ENCODE measurements at places on chromosomes 16 and 17.

- DNase-seq: no peak
- H3K4me3 ChIP-seq: no peak overlapping the region
- H3K36me3 ChIP-seq: no peaks in the 10 kb centered on the region
- H3K27ac ChIP-seq: no peak overlapping the region
These were observed 86.7 kb downstream of the MYH11 start for GRCh38 chr16:15770107-15770506.

DNA sequence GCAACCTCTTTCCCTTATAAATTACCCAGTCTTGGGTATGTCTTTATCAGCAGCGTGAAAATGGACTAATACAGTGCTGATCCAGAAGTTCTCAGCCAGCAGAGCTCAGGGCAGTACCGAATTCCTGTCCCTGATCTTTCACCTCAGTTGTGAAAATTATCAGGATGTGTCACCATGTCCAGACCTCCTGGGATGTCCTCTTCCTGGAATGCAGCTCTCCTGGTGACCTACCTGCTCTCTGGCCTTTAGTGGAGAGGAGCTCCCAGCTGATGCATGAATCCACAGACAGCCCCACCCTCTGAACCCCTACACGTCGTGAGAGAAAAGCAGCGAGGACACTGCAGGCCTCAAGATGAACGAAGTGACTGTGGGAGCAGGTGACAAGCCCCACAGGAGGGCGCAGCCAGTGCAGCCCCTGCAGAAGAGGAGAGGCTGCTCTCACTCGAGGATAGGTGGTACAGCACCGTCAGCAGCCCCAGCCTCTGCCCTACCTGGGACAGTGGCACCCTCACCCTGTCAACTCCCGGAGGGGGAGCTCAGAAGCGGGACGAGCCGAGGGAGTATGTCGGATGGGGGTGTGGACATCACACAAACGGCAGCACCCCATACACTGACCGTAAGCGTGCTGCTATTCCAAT is 22.0 kb upstream of the C16orf95 start:
- no peak overlapping the region for H3K27ac ChIP-seq
- DNase-seq: no peak
- H3K4me3 ChIP-seq: no peak overlapping the region
- H3K4me1 ChIP-seq: no peaks in the 10 kb centered on the region
- H3K36me3 ChIP-seq: peaks cover 89% of the 10 kb centered on the region
- no peaks in the 10 kb centered on the region for H3K27me3 ChIP-seq

- H3K36me3 ChIP-seq: peaks cover 35% of the 10 kb centered on the region
- no peak for DNase-seq
- H3K4me3 ChIP-seq: no peak overlapping the region
These were observed 11.9 kb upstream of the DNASE1 start for GRCh38 chr16:3642397-3643094.

DNA sequence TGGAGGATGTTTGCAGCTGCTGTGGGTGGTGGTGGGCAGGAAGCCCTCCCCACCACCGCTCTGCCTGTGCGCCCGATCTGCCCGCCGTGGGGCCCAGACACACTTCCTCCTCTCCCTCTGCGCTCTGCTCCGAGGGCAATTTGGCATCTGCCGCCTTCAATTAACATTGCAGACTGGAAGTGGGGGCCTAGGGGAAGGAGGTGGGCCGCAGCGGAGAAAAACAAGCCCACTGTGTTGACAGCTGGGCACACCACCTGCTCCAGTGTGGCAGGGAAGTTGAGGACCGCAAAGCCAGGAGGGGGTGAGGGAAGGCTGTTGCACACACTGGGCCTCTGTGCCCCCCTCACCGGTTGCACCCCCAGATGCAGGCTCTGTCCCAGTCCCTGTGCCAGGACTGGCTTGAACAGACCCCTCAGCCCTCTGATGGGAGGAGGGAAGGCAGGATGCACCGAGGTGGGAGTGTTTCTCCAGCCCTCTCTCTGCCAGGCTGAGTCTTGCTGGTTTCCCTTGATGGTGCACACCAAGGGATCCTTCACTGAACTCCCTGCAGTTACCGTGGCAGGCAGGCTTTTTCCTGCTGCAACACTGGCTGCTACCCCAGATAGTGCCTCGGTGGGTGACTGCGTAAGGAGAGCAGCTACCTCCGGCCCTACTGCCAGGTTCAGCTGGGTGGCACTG is 72.8 kb upstream of the MED9 start:
- DNase-seq: no peak
- no peaks in the 10 kb centered on the region for H3K36me3 ChIP-seq
- H3K27ac ChIP-seq: no peak overlapping the region
- no peak overlapping the region for H3K4me3 ChIP-seq
- H3K4me1 ChIP-seq: peaks cover 5% of the 10 kb centered on the region
- H3K27me3 ChIP-seq: no peaks in the 10 kb centered on the region

DNA sequence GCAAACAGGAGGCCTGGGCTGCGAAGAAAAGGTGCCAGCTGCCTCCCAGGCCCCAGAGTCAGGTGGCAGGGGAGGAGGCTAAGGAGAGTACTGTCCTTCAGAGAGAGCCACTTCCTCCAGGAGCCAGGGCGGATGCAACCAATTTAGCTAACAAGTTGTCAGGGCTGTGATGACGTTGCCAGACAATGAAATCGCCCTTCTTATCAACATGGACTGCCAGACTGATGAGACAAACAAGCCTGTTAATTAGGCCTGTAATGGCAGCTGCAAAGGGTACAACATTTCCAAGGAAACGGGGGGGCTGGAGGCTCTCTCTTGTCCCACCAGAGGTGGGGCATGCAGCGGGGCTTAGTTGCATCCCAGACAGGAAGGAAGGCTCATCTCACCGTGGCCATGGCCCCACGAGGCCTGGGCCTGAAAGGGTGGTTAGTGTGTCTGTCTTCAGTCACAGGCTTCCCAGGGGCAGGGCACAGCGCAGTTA is 111.8 kb downstream of the SDK2 start:
- no peaks in the 10 kb centered on the region for H3K4me1 ChIP-seq
- no peak overlapping the region for H3K27ac ChIP-seq
- no peaks in the 10 kb centered on the region for H3K36me3 ChIP-seq
- H3K4me3 ChIP-seq: no peak overlapping the region
- no peaks in the 10 kb centered on the region for H3K27me3 ChIP-seq
